GM12864 (cell line): ENCODE measurements at places on chromosomes 12 and 14.

DNA sequence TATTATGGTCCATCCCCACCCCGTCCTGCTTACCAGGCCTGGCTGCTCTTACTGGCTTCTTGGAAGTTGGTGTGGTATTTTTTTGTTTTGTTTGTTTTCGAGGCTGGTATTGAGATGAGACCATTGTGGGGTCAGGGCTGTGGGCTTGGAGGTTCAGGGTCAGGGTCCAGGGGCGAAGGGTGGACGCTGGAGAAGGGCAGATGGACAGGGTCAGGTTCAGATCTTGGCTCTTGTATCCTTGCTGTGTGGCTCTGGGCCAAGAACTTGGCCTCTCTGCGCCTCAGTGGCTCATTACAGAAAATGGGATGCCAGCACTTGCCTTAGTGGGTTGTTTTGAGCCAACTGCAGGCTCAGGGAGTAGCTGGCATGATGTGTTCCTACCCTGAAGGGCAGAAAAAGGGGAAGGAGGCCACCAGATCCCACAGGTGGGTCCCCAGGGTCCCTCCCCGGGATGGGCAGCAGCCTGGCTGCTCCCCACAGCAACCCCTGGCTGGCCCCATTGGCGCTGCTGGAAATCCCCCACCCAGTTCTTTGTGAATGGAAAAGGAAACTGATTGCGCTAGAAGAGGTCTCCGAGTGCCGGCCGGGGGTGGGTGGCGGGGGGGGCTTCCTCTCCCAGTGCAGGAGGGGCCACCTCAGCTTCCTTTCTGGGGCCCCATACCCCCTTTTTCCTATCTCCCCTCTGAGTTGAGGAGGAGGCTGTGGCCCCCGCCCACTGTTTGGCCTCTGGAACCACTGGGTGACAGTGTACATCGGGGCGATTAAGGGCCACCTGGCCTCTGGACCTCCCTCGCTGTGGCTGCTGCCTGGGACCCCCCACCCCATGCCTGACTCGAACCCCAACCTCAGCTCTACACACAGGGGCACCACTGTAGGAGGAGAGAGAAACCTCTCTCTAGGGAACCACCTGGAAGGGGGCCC, 25.0 kb downstream of the SH2B3 start:
- no peak for DNase-seq

DNA sequence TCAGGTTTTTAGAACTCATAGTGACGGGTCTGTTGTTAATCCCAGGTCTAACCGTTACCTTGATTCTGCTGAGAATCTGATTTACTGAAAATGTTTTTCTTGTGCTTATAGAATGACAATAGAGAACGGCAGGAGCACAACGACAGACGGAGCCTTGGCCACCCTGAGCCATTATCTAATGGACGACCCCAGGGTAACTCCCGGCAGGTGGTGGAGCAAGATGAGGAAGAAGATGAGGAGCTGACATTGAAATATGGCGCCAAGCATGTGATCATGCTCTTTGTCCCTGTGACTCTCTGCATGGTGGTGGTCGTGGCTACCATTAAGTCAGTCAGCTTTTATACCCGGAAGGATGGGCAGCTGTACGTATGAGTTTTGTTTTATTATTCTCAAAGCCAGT, 34.4 kb downstream of the PSEN1 start:
- no peak for DNase-seq

- DNase-seq: no peak
These were observed 75.1 kb downstream of the NRXN3 start for GRCh38 chr14:78245238-78245637.

GRCh38 chr12:32334371-32334777, 65.0 kb upstream of the FGD4 start:
- peak; percentile 24 for DNase-seq

- DNase-seq: no peak
These were observed 974.7 kb downstream of the NRXN3 start for GRCh38 chr14:79144896-79145295.

DNA sequence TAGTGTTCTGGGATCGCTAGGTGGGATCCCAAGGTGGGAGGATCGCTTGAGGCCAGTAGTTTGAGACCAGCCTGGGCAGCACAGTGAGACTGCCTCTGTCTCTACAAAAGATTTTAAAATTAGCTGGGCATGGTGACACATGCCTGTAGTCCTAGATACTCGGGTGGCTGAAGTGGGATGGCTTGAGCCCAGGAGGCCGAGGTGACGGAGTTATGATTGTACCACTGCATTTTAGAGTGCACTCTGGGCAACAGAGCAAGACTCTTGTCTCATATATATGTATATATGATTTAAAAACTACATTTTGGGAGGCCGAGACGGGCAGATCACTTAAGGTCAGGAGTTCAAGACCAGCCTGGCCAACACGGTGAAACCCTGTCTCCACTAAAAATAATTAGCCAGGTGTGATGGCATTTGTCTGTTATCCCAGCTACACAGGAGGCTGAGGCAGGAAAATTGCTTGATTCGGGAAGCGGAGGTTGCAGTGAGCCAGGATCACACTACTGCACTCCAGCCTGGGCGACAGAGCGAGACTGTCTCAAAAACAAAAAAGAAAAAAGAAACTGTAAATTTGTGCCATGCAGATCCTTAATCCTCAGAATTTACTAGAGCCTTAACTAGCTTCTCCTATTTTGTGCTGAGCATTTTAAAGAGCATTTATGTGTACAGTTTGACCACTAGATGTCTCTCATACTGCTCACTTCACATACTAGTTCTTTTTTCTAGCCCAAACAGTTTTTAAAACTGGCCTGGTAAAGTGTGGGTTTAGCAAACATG, 114.8 kb downstream of the MON2 start:
- DNase-seq: peak; percentile 25

DNA sequence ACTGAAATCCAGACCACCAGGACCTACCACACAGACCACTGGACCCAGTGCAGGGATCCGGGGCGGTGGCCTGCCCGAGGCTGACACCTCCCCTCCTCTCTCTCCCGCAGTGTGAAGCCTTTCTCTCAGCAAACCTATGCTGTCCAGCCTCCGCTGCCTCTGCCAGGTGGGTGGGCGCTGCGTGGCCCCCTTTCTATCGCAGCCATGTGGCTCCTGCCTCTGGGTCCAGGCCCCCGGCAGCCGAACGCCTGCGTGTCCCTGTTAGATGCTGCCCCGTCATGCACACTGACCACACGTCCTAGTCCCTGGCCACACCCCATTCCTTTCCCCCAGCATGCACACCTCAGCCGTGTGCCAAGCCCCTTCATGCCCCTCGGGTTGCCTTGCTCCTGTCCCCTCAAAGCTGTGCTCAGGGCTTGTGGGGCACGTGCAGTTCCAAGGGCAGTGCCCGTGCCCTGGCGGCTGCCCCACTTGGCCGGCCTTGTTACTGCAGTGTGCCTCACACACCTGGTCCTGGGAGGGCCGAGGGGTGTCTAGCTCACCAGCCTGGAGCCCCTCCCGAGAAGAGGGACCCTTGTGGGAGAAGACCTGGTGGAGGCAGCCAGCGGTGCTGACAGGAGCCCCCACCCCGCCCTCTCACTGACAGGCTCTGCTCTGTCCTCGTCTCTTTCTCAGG, 58.0 kb upstream of the TSPAN9 start:
- DNase-seq: no peak

- DNase-seq: no peak
These were observed 17.1 kb downstream of the OTUB2 start for GRCh38 chr14:94043111-94043755.
